ENCODE measurements at places on chromosomes 4 and X.
A peak's percentile ranks its signal among the peaks of the same experiment; 100 is the strongest.

DNA sequence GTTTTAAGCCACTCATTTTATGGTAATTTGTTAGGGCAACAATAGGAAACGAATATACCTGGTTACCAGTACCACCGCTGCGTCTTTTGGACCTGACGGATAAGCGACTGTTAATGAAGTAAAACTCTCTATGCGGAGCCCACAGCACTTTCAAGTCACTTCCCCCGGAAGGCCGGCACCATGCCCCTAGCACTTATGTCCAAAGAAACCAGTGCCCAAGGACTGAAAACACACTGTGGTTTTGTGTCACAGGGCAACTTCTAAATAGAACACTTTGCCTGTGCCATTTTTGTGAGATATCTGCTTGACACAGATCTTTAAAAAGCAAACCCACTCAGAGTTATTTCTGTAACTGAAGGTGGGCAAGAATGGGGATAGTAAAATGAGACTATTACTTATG is 22.7 kb downstream of the SH3KBP1 start:
- no peak for DNase-seq

DNA sequence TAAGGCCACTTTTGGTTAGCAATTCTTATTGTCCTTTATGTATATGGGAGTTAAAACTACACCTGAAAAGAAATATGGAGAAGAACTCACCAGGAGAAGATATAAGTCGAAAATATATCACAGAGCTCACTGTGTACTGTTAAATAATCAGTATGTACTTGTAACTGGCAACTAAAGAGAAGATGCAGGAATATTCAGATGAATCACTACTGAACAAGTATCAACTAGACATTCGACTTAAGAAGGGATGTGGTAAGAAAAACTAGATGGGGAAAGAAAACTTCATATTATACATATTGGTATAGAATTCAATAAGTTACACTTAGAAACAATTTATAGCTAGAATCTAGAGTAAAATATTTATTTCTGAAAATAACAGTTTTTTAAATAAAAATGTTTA is 230.0 kb downstream of the CAMK2D start:
- no peak for DNase-seq

GRCh38 chrX:15549189-15550012 is 48.8 kb downstream of the BMX start:
- DNase-seq: no peak

DNA sequence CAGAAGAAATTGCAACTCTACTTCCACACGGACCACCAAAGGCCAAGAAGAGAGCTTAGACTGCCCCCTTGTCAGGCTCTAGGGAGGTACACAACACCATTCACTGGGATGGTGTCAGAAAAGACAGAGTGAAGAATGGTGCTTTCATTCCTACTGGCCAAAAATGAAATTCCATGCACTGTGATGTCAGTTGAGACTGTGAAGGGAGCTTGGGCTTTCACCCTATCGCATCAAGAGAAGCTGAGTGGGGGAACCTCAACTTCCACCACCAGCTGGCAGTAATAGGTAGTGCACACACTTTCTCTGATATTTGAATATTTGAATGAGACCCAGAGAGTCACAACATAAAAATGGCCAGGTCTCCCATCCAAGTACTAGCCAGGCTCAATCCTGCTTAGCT is 65.9 kb downstream of the ZNF711 start:
- DNase-seq: no peak

GRCh38 chrX:12434493-12434892 is 296.2 kb downstream of the FRMPD4 start:
- DNase-seq: no peak

GRCh38 chr4:100782356-100782755 is 264.5 kb upstream of the EMCN start:
- DNase-seq: no peak

DNA sequence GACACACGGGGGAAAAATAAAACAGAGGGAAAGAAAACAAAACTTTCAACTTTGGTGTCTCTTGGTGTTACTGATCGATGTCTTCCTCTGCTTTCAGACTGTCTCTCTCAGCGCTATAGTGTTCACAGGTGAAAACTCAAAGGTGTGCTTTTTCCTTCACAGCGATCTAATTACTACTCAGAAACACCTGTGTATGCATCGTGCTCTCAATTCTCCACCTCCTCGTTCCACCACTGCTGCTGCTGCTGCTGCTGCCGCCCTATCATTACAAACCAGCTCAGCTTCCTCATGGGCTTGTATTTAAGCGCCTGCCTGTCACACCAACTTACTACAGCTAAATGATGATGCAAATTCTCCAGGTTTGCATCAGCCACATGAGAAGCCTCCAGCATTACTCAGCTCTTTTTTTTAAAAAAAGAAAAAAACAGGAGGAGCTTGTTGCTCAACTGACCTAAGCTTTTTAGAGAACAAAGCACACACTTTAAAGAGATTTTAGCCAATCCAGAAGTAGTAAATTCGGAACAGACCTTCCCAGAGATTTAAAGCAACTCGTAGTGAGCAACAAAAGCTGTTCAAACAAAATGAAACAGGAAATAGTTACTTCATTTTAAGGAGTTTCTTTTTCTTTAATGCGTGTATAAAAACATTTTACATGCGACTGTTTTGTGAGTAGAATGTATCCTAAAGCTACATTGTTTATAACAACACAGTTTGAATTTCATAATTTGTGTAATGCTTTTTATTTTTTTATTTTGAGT is at the start of gene SLC7A11:
TSS of gene SLC7A11 (minus strand) at position 274 of the 758 bp plus-strand sequence. CDS start 280 bp downstream, outside the sequence.
- peak; percentile 92 for DNase-seq

DNA sequence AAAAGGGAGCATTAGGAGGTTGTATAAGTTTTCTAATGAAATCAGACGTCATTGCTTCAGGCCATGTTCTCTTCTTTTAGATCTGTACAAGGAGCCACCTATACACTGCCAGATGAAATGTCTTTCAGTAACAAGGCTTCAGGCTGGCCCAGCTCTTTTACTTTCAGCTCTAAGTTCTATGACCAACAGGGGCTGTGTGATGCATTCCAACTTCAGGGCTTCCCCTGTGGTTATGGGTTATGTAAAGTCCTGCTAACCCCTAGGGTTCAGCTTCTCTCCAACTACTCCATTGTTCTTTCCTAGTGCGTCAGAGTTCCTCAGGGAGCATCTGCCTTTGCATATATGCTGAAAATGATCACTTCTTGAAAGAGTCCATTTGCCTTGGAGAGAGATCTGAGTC is 79.4 kb upstream of the TTC29 start:
- no peak for DNase-seq

DNA sequence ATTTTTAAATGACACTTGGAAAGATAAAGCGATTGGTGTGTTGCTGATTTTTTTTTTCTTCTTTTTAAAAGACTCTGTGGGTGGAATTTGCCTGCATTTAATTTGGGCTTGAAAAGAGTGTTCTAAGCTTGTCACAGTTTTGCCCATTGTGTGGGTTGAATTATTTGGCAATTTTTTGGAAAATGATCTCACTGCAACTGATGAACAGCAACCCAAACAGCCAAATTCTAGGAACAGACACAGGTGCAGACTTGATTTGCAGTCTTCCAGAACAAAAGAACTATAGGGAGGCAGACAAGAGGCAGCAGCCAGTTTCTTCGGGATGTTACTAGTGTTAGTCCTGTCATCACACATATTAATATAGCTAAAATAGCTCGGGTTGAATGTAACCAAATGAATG is 40.5 kb downstream of the CASP6 start:
- DNase-seq: no peak

- DNase-seq: peak; percentile 23
Observed at GRCh38 chr4:166896254-166896653, 338.0 kb downstream of the SPOCK3 start.

GRCh38 chrX:86981326-86981879 is 536.2 kb upstream of the KLHL4 start:
- DNase-seq: no peak

- no peak for DNase-seq
Observed at GRCh38 chr4:54185866-54186265, 43.2 kb upstream of the PDGFRA start.

DNA sequence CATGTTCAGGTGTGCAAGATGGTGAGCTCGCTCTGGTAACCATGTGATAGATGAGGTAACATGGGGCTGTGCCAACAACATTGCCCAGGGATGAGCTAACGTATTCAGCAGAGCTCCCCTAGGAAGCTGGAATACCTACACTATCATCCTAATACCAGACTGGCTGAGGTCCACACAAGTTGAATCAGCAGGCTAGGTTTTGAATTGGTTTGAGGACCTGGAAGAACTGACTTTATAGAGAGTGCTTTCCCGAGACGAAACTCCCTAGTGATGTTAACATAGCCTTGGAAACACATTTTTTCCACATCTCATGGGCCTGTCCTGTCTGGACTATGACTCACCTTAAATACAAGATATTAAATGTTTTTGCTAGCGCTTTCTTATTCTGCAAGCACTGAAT is 56.7 kb downstream of the IGFBP7 start:
- no peak for DNase-seq

- DNase-seq: no peak
Observed at GRCh38 chrX:9708923-9709553, 56.6 kb downstream of the GPR143 start.

DNA sequence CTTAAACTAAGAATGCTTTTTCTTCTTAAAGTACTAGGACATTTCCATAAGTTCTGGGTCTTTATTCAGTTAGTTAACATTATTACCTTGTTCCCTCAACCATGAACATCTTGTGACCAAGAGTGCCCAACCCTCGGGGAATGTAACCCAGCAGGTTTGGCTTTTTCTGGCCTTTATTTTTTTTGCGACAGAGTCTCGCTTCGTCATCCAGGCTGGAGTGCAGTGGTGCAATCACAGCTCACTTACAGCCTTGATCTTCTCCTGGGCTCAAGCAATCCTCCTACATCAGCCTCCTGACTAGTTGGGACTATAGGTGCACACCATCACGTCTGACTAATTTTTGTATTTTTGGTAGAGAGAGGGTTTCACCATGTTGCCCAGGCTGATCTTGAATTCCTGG is 65.1 kb downstream of the USP11 start:
- no peak for DNase-seq

GRCh38 chr4:104726002-104726401 is 231.3 kb upstream of the CXXC4 start:
- DNase-seq: no peak

DNA sequence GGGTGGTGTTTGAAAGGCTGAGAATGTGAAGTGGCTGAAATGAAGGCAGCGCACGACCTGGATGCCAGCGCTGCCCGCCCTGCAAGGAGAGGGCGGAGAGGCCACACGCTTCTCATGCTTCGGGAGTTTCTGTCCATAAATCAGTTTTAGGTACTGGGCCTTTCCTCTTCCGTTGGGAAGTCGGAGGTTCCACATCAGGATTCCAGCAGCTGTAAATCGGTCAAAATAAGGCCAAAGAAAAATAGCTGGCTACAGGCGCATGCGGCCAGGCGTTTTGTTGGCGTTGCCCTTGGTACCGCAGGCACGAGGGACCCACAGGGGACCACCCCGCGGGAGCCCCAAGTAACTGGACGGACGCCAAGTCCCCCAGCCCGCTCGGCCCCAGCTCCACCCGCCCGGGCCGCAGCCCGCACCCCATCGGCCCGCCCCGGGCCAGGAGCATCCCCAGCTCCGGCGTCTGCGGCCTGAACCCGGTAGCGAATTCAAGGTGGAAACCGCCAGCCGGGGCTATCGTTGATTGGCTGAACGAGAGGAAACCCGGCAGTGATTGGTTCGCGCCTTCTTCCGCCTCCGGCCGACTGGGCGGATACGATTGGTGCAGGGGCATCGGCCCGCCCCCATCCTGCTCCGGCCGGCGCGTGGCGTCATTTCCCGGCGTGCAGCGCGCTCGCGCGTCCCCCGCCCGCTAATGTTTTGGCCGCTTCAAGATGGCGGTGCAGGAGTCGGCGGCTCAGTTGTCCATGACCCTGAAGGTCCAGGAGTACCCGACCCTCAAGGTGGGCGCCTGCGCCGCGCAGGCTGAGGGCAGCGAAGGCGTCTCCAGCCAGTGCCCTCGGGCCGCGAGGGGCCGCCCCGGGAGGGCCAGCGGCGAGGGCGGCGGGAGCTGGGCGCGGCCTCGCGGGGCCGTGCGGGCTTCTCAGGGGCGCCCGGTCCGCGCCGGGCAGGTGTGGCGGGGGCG is at the start of gene MAEA:
TSS of gene MAEA (plus strand) at position 685 of the 958 bp plus-strand sequence. CDS start at position 708, 23 bp downstream.
- DNase-seq: peak; percentile 84

- DNase-seq: no peak
Observed at GRCh38 chrX:84153538-84153937, 34.5 kb downstream of the RPS6KA6 start.

GRCh38 chr4:100189820-100190642 is at the start of gene DDIT4L:
DDIT4L (minus strand) TSS chr4:100190468; CDS start chr4:100189983, 485 bp downstream.
- DNase-seq: no peak

DNA sequence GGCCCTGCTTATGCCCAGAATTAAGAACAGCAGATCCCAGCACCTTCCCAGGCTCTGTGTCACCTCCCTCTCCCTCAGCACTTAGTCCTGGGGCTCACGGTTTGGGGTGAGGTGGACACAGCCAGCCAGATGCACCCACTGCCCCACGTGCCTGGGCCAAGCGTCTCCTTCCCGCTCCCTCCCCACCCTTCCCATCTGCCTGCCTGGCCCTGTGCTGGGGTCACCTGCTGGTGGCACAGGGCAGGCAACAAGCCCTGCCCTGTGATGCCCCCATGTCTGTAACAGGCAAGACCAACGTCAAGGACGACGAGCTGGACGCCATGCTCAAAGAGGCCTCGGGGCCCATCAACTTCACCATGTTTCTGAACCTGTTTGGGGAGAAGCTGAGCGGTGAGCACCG is 5.3 kb downstream of the MYL5 start:
- no peak for DNase-seq

DNA sequence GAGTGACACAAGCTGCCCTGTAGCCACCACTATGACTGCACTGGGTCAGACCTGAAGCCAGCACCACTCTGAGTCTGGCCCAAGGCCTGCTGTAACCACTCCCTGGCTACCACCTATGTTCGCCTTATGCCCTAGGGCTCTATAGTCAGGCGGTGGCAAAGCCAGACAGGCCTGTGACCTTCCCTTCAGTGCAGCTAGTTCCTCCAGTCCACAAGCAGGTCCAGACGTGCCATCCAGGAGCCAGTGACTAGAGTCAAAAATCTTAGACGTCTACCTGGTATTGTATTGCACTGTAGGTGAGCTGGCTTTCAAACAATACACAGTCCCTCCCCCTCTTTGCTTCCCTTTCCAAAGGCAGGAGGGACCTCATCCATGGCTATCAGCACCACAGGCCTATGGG is 54.0 kb upstream of the RNF128 start:
- DNase-seq: no peak

DNA sequence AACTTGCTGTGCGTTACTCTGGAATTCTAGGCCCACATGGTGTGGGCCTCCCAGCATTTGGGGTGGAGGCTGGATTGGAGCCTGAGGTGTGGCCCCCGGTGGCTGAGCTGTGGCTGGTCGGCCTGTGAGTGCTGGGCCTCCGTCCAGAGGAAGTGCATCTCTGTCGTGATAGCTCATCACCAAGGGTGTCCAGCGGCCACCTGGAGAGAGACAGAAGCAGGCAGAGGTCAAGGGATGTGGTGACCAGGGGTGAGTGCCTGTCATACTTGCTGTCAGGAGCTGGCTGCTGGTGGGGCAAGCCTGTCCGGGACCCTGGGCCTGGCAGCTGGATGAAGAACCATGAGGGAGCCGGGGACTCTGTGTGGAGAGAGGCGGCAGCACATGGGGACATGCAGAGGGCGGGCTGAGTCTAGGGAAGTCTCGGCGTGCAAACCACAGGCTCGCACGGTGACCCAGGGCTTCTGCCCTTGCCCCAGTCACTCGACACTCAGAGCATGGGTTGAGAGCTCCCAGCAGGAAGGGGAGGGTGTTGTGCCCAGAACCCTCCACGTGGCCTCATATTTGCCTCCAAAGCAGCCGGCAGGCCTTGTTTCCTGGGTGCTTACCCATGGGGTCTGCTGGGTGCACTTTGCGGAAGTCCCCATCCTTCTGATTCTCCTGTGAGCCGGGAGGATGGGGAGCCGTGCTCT is 6.2 kb downstream of the SORCS2 start:
- DNase-seq: no peak
